ENCODE measurements at places on chromosomes 7 and 10.
A peak's percentile ranks its signal among the peaks of the same experiment; 100 is the strongest.

- H3K27ac ChIP-seq: no peak overlapping the region
- H3K4me3 ChIP-seq: no peak overlapping the region
- DNase-seq: no peak
- peaks cover 95% of the 10 kb centered on the region for H3K36me3 ChIP-seq
Observed at GRCh38 chr10:112465299-112465883, 18.4 kb downstream of the VTI1A start.

GRCh38 chr10:103044942-103045489 lies 126.9 kb downstream of the CNNM2 start:
- H3K36me3 ChIP-seq: no peaks in the 10 kb centered on the region
- DNase-seq: no peak
- peaks cover 5% of the 10 kb centered on the region for H3K4me1 ChIP-seq
- H3K27me3 ChIP-seq: no peaks in the 10 kb centered on the region
- H3K4me3 ChIP-seq: no peak overlapping the region

DNA sequence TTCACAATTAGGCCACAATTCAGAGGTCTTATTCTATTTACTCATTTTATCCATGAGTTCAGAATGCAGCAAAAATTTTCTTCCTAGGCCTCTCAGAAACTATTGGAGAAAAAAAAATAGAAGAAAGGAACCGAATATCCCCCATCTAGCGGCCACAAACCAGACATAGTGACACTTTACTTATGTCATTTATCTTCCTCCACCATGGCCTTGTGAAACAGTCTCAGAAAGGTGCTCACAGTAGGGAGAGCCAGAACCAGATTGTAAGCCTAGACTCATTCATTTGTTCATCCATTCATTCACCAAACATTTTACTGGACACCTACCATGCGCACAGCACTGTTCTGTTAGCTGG lies 16.0 kb downstream of the CREB3L2 start:
- peaks cover 26% of the 10 kb centered on the region for H3K36me3 ChIP-seq
- H3K27me3 ChIP-seq: no peaks in the 10 kb centered on the region
- H3K4me1 ChIP-seq: peaks cover 9% of the 10 kb centered on the region

GRCh38 chr7:6228361-6229229 lies 43.8 kb downstream of the CYTH3 start:
- DNase-seq: peak; percentile 52
- H3K4me3 ChIP-seq: no peak overlapping the region
- no peaks in the 10 kb centered on the region for H3K27me3 ChIP-seq
- no peak overlapping the region for H3K27ac ChIP-seq

- no peak overlapping the region for H3K27ac ChIP-seq
- H3K27me3 ChIP-seq: no peaks in the 10 kb centered on the region
- H3K4me1 ChIP-seq: no peaks in the 10 kb centered on the region
- DNase-seq: no peak
- H3K36me3 ChIP-seq: no peaks in the 10 kb centered on the region
- H3K4me3 ChIP-seq: no peak overlapping the region
Observed at GRCh38 chr10:3025026-3025683, 42.2 kb upstream of the PFKP start.

DNA sequence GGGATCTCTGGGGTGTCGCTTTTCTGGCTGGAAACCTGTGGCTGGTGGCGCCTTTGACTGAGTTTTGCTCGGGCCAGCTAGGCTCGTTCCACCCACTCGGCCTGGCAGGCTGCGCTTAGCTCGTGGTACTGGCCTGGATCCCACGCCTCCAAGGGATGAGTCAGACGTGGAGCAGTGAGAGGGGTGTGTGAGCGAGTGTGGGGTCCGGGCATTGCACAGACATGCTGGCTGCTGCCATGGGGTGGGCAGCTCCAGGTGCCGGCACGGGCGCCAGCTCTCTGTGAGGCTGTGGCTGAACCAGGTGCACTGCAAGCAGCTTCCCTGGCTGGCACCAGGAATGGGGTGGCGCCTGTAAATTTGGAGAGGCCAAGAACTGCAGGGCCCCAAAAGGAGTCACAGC lies 63.1 kb upstream of the CACNA2D1 start:
- no peaks in the 10 kb centered on the region for H3K27me3 ChIP-seq
- no peaks in the 10 kb centered on the region for H3K36me3 ChIP-seq
- DNase-seq: no peak
- H3K4me3 ChIP-seq: no peak overlapping the region
- no peaks in the 10 kb centered on the region for H3K4me1 ChIP-seq
- no peak overlapping the region for H3K27ac ChIP-seq
